ENCODE measurements at places on chromosomes 7 and 10.

DNA sequence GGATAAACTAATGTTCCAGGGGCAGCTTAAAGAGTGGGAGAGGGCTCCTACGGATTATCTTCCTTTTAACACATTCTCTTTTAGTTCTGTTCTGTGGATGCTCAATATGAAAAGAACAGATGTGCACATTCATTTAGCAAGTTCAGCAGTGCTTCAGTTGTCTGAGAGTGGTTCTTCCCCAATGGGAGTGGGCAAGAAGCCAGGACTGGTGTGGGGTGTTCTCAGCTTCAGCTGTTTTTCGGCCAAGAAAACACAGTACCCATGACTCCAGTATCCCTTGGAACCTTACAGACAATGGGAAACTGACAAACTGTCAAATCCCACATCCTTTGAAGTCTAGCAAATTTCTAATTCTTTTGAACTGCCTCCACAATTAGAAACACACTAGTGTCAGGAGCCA is 71.5 kb upstream of the LRRC17 start:
- no peak for DNase-seq

DNA sequence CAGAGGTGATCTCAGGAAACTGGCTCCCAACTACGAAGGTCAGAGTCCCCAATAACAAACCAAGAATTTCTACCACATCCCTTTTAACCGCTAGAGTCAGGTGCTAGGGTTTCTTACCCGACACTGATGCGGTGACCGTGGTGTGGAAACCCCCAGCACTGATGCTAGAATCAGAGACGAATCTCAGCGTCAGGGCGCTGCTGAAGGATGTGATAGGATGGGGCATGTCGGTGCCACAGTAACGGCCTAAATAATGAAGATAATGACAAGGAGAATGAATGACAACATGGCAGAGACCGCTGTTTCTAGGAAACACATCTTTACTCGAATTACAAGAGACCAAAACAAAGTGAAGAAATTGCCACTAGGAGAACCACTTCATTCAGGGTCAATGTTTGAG is 131.1 kb upstream of the RSU1 start:
- DNase-seq, result no peak

DNA sequence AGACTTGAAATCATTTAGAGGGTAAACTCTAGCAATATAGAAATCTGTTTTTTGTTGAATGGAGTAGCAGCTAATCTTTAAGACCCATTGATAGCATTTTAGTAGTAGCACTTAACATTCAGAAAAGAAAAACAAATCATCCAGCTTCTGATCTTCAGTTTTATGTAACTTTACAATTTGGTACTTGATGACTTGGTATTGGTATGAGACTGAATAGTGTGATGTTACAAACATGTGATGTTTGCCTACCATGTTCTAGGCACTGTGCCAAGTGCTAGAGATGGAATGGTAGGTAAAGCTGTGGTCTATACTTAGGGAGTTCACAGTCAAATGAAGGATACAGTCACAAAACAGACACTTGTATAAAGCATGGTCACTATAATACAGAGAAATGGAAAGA is 21.3 kb downstream of the ZEB1 start:
- no peak for DNase-seq

DNA sequence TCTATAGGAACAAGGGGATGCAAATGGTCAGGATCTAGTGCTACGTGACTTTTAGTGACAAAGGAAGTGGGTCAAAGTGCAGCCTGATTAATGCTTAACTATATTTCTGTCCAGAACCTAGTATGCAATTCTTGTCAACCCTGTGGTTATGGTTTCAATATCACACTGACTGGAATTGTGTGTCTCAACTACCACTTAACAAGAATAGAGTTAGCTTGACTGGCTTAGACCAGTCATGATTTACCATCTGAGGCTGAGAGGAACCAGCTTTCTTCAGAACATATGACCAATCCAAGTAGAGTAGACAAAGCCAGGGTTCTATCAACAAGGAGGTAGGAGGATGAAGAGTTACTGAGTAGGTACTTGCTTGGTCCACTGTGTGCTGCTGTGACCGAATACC is 54.4 kb downstream of the MYPN start:
- DNase-seq, result no peak

DNA sequence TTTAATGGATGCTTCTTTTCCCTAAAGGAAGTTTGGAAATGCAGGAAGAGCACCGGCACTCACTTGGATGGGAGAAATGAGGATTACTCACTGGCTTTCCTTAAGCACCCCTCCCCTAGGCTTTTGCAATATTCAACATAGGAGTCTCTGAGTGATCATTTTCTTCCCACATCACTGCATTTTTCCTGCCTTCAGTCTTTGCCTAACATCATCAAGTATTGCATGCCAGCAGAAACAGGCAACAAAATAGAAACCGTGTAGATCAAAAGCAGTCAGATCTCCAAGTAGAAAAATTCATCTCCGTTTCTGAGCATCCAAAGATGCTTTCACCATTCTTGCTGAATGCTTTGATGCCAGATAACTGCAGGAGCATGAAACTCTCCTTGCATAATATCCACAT is 119.9 kb downstream of the ADCYAP1R1 start:
- DNase-seq, result no peak

GRCh38 chr10:42930516-42931192 is 146.2 kb upstream of the RET start:
- DNase-seq, result no peak
